ENCODE measurements at places on chromosomes 7 and 10.

- DNase-seq: no peak
These were observed 643.1 kb downstream of the PARD3 start for GRCh38 chr10:34171957-34172527.

DNA sequence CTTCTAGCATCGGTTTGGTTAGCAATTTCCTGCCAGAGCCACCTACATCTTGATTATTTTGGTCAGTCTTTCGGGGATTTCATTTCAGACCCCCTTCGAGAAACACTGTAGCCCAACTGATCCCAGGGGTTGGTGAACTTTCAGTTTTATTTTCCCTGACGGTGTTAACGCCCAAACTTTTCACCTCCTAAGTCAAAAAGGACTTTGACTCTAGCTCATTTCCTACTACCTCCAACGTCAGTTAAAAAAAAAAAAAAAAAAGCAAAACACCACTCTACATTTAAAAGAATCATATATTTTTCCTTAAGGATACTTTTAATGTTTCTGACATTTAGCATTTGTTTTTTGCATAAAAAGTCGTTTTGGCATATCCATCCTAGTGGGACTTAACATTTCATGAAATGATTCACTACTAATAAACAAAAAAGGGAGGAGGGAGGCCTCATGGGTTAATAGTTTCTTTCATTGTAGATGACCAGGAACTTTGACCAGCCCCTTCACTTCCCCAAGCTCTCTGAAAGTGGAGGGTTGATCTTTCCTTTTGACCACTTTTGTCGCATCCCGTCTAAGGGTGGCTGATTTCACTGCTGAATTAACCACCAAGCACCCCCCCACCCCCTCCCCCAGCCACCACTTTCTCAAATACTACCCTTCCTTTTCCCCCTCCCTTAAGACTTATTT is 764 bp upstream of the TCF7L2 start:
- DNase-seq: no peak

DNA sequence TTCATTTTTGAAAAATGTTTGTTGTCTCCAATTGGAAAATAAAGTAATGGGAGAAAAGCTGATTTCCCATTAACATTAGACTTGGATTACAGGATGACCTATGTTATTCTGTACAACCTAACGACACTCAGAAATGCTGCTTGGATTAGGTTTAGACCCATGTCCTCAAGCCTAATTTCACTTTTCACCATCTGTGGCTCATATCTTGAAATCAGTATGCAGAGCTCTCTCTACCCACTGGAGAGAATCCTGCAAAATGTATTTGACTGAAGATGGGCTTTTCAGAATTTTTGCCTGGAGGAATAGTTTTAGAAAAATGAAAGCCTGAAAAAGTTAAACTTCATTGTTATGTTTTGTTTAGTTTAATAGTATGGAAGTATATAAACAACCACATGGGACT is 63.8 kb downstream of the SLC13A1 start:
- DNase-seq: no peak

- no peak for DNase-seq
These were observed 119.6 kb downstream of the TES start for GRCh38 chr7:116329686-116330503.

DNA sequence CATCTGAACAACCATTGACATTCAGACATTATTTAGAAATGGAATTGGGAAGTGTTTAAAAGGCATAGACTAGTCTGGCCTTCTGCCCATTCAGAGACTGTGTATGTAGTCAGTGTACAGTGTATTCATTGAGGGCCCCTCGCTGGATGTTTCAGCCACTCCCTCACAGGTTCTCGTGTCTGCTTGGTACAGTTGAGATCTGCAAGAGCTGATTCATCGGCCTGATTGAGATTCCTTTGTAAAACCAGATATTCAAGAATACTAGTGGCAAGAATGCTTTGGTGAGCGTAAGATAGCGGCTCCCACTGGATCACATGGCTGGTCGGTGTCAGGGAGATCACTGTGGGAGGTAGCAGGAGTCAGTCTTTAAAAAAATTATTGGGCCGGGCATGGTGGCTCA is 119.5 kb downstream of the TCF7L2 start:
- DNase-seq: no peak

DNA sequence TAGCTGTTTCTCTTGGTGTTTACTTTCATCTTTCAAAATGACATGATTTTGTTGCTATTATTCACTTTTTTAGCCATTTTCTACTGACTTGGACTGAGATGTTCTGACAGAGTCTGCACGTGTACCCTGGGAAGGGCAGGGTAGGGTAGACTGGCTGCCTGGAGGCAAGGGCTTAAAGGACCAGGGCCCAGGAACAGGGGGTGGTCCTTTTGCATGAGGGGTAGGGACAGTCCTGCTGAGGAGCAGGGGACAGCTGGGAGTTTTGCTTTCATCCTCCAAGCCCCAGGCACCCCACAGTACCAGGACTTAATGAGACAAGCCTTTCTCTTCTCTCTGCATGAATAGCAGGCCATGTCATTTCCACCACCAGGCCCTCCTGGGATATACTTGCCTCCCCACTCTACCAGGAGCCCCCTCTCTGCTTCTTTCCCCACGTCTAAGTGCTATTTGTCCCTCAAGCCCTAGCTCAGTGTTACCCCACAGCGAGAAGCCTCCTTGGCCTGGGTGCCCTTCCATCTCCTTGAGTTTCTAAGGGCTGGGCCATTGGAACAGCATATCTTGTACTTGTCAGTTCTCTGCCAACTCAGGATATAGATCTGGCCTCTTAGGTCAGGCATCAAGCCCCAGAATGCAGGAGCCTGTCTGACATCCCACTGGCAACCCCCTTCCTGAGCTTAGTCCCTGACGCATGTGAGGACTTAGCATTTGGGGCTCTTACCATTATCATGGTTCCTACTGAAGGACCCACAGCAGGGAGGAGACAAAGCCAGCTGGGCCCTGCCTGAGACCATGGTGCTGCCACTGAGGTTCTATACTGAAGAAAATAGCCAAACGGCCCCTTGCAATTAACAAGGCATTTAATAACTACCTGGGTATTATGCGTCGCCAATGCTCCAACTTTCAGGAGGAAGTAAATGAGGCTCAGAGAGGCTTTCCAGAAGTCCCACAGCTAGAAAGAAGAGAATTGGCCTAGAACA is 78.4 kb upstream of the UNC5B start:
- no peak for DNase-seq

DNA sequence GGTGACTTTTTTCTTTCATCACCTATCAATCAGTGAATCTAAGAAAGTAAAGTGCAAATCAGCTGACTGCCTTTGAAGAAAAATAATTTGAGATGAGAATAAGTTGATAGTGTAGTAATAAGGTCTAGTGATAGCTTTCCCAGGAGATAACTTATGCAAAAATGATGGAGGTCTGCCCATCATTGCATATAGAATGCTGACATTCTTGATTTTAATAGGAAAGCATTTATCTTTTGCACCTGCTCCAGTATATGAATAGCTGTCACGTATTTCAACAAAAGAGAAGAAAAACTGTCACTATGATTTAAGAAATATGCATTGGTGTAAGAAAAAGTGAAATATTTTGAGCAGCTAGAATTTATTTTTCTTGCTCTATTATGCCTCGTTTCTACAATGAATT is 46.8 kb downstream of the PTTG1IP2 start:
- DNase-seq: no peak

DNA sequence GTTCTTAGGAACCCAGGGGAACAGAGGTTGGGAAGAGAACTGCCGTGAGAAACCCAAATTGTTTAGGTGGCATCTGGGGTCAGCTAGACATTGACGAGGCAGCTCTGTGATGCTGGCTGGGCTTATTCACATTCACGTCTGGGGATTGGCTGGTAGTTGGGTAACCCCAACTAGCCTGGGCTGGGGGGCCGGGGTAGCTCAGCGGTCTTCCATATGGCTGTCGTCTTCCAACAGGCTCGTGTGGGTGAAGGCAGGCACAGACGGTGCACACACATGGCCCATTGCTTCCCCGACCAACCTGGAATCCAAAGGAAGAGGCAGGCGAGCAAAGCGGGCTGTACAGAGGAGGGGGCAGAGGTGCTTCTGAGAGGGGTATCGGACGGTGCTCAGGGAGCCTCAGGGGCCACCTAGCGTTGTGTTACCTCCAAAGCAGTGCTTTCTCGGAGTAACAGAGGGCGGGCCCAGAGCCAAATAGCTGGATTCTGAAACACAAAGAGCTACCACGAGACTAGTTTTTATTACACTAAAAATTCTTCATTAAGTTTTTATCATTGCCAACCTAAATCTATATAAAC is 34.5 kb downstream of the MKI67 start:
- no peak for DNase-seq

GRCh38 chr7:6438427-6438826 is 9.3 kb downstream of the DAGLB start:
- DNase-seq: no peak

DNA sequence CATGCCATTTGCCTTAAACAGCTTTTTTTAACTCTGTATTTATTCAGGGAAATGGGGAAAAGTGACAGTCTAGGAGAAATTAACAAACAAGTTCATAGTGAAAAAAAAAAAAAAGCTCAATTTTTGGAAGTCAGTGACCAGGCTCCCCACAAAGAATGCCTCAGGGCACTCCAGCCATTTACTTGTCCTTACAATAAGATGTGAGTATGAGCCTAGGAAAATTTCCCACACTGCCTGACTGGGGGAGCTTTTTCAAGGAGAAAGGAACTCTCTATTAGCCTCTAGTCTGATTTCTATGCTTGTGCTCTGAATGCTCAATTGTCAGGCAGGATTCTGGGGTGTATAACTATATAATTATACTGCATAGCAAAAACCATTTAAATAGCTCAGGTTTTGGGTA is 74.9 kb upstream of the NRBF2 start:
- DNase-seq: no peak

- no peak for DNase-seq
These were observed 144.7 kb downstream of the CYP26A1 start for GRCh38 chr10:93218386-93218785.

DNA sequence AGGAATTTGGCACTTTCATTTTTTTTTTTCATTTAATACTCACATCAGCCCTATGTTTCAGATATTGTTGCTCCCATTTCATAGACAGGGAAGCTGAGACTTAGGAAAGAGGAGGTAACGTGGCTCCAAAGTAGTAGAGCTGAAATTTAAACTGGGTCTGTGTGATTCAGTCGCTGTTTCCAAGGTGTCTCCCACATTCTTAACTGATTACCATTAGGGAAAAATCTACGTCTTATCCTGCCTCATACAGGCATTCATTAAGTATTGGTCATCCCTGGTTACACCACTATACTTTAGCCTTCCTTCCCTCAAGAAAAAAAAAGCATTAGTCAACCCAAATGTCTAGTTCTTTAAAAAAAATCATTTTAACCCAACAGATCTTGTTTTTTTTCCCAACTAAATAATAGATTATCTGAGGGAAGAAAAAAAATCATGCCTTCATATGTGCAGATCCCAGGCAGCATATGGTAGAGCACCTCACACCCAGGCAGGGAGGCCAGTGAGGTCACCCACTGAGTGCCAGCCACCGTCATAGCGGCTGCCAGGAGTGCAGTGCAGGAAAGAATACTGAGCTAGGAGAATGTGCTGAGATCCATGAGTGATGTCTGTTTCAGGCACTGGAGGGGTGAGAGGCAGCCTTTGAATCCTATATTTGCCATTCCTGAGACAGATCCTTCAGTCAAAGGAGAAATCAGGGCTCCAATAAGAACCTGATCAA is 59.0 kb upstream of the SORCS3 start:
- DNase-seq: no peak

- DNase-seq: no peak
These were observed 419.2 kb downstream of the REEP3 start for GRCh38 chr10:63940277-63940922.

DNA sequence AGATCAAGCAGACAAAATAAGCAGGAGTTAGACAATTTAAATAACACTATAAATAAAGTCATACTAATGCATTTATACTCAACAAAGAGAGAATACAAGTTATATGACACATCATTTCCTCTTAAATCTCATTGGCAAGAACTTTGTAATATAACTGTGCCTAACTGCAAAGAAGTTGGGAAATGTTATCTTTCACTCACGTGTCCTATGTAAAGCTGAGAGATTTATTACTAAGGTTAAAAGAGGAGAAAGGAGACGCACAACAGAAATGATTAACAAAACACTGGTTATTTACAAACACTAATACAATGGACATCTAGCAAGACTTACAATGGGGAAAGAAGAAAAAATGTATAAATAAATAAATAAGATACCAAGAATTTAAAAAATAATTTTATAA is 12.7 kb upstream of the TMEM273 start:
- DNase-seq: no peak

DNA sequence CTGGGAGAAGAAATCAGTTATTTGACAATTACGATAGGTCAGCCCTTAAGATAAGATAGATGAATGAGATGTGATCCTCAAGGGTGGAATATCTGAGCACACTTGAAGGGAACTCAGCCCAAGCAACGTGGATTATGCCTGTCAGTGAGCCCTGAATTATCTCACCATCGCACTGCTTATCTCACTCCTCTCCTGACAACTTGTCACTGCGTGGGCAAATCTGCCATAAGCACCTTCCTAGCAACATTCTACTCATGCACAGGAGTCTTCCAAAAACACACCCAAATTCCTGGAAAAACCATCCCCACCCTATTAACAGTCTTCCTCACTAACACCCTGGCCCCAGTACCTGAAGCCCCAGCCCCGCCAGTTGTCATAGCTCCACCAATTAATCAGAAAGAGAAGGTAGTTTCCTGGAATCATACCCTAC is 46.5 kb upstream of the IL6 start:
- no peak for DNase-seq

GRCh38 chr7:127702938-127703337 is 50.9 kb downstream of the SND1 start:
- DNase-seq: no peak

DNA sequence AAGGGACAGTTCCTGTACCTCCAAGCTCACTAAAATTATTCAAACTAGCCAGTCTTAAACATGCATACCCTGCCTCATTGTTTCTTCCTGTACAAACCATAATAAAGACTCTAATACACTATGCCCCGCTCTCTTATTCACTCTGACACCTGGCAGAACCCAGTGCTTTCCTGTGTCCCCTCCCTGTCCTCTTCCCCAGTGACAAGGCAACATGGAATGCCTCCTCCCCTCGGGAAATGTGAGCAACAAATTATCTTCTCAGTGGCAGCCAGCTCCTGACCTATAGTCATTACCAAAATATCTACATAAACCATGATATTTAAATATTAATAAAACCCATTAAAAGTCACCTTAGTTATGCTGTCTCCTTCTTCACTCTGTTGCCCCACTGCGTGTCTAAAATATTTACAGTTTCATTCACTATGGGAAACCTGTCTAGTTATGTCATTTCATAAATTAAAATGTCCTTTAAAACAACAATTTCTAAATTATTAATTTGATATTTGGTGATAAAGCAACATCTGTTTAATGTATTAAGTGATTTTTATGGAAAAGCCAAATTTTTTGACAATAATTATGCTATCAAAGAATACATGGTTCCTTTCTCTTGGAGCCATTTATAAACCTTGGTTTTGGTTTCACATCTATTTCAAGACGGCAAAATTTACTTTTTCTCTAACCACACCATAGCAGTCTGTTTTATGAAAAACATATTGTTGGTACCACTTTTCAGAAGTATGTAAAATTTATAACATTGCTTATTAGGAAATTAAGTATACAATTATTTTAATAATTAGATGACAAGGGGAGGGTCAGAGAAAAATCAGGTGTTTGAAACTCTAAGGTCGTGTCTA is 1355.2 kb downstream of the XPNPEP1 start:
- DNase-seq: no peak

Data from stimulated activated CD8-positive, alpha-beta memory T cell treated with anti-CD3 and anti-CD28 coated beads, Interleukin-4, amount 100 ng/mL, for 1 hour (primary cell).